Caco-2 (cell line): ENCODE measurements at places on chromosomes 7 and 10. TPM values are rescaled to one million over a fixed set of nuclear protein-coding genes. Genes with fewer than 3 reads are reported as not detected.

SFMBT2 gene
- total RNA-seq: not detected in 2 replicates

CELF2 gene
- 0.26 and 0.27 TPM in 2 replicates for total RNA-seq

CYP26A1 gene
- 0.82 and 0.93 TPM in 2 replicates for total RNA-seq

DNA sequence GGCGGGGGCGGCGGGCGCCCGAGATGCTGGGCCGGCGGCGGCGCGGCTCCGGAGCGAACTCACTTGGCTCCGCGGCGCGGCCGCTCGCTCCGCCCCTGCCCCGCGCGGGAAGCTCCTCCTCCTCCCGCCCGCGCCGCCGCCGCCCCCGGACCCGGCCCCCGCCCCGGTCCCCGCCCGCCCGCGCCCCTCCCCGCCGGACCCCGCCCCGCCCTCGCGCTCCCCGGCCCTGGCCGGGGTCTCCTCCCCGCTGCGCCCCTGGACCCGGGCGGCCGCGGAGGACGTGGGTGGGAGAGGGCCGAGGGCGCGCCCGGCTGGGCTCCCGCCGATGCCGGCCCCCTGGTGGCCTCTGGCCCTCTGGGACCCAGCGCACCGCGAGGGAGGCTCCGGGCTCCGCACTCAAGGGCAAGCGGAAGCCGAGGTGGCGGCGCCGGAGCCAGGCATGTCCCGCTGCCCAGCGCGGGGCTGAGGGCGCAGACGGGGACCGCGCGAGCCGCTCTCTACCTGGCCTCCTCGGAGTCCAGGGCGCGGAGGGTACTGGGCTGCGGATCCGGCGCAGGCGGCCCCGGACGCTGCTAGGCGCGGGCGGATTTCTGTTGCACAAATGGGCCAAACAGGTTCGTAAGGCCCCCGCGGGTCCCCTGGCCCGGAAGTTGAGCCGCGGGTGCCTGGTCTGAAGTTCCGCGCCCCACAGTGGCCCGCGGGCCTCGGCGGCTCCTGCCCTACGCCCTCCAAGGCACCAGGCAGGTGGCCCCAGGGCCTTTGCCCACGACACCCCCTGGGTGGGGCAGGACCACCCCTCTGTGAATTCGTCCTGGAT is at the start of gene TCERG1L:
Gene TCERG1L (minus strand): TSS at position 61 of the 817 bp plus-strand sequence. CDS start 86 bp downstream, outside the sequence.
- H3K27ac ChIP-seq: no peak within 1 kb of the TSS
- DNase-seq: no peak
- H3K36me3 ChIP-seq: no peaks in the 10 kb centered on the region
- no peaks in the 10 kb centered on the region for H3K4me1 ChIP-seq
- no peak within 1 kb of the TSS for H3K4me3 ChIP-seq

GRCh38 chr10:26479766-26480492 is 41.8 kb downstream of the APBB1IP start:
- H3K4me3 ChIP-seq: no peak overlapping the region
- no peak overlapping the region for H3K27ac ChIP-seq
- H3K4me1 ChIP-seq: peaks cover 7% of the 10 kb centered on the region
- no peaks in the 10 kb centered on the region for H3K27me3 ChIP-seq
- DNase-seq: no peak
- H3K36me3 ChIP-seq: no peaks in the 10 kb centered on the region

DNA sequence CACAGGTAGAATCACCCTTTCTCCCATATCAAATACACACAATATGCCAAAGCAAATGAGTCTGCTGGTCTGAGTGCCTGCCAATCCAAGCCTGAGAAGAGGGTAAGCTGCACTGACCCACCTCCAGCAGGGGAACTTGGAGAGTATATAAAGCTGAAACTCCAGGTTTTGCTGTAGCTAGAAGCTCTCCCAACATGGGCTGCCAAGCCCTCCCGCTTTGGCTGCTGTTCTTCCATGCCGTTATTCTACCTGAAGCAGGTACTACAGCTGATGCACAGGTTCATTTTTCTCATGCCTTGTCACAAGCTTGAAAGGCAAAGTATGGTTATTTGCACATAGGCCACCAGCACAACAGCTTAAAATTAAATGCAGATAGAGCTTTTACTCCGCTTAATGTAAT is 21.5 kb upstream of the C10orf120 start:
- no peaks in the 10 kb centered on the region for H3K36me3 ChIP-seq
- no peak overlapping the region for H3K4me3 ChIP-seq
- DNase-seq: no peak
- H3K4me1 ChIP-seq: no peaks in the 10 kb centered on the region
